ENCODE measurements at places on chromosomes 2 and 18.

GRCh38 chr2:43791035-43791765 lies 17.4 kb downstream of the DYNC2LI1 start:
- DNase-seq = no peak

- no peak for DNase-seq
Measured at GRCh38 chr2:77796397-77796796, 274.2 kb upstream of the LRRTM4 start.

- no peak for DNase-seq
Measured at GRCh38 chr2:31190188-31190587, 27.1 kb downstream of the CAPN14 start.

DNA sequence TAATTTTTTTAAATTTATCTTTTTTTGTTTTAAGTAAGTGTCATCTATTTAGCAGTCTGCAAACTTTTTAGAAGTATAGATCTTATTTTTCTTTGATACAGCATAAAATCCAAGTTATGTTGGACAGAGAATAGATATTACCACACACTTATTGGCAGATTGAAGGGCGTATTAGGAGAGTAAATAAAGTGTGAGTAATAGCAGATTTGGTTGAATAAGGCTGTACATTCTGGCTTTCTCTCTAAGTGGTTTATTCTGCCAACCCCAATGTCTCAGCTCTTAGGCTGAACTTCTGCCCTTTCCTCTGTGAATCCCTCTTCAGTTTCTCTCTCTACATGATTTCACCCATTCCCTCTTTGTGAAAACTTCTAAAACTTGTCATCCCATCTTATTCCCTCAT lies 651.2 kb downstream of the DCC start:
- DNase-seq = no peak

GRCh38 chr2:65120990-65121693 lies 8.8 kb downstream of the RAB1A start:
- no peak for DNase-seq

DNA sequence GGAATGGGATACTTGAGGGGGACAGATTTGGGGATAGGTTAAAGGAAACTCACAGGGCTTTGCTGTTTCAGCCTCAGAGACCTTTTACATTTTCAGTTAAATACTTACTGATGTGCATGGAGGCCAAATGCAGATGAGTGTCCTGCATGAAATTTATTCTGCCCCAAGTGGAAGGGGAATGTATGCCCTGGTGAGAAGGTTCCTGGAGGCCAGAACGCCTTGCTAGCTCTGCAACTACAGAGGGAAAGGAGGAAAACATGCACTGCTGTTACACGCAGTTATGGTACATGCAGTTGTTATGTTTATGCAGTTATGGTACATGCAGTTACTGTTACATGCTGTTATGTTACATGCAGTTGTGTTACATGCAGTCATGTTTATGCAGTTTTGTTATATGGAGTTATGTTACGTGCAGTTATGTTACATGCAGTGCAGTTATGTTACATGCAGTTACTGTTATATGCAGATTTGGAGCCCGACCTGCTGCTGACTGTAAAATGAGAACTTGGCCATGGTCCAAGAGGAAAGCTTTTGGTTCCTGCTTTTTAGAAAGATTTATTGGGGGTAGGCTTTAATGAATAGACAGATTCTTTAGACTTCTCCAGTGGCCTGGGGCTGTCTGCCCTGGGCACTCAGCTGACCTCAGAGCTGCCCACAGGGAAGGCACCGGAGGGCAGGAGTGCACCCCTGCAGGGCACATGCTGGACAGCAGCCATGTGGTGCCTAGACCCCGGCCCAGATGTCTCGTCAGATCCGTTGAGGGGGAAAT lies 84.1 kb downstream of the LDLRAD4 start:
- no peak for DNase-seq

DNA sequence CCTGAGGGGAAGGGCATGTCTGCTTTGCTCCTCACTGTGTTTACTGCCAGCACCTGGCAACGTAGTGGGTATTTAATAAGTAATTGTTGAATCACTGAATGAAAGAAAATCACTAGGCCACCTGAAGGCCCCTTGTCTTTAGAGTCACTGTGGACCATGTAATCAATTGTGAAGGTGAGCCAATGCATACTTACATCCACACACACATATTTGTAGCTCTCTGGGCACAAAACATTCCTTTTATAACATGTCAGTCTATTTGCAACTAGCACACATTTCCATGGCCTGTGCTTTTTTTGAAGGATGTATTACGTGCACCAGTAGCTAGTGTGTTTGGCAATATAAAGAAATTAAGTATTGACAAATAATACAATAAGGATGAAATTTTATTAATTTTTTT lies 11.2 kb downstream of the ATP8B1 start:
- no peak for DNase-seq

DNA sequence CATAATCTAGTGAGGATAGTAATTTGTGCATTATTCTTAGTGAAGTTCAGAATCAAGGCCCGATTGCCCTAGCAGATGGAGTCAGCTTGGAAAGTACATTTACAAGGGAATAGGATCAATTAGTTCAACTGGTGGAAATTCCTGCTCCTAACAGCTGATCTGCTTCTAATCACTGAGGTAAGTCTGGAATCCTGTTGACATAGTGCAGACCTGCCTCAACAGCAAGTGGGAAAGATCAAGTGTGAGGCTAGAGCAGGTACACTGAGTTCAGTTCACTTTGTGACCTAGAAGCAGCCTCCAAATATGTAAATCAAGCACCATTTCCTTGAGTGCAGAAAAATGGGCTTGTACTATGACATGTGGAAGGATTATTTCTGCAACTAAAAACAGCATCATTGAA lies 111.2 kb upstream of the NOSTRIN start:
- no peak for DNase-seq

GRCh38 chr18:78739115-78739514 lies 240.5 kb upstream of the SALL3 start:
- DNase-seq = no peak

Data from nucleus accumbens (tissue), 56 donors.